ENCODE measurements at places on chromosomes 2 and 18.

DNA sequence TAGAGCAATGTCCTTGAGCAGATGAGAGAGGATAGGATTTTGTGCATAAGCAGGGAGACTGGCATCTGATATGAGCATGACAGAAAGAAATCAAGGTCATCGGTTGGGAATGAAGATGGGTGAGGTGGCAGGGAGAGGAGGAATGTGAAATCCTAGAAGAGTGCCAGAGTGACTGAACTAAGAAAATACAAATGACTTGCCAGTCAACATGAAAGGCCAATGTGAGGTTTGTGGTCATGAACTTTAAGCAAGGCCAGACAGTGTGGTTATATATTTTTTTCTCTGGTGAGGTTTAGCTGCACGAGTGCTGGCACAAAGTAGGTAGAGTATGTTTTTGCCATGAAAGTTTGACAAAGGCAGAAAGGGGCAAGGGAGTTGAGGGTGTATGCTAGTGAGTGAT, 21.2 kb downstream of the QPCT start:
- no peak for DNase-seq

GRCh38 chr2:176582990-176583481, 313.8 kb downstream of the MTX2 start:
- peak; percentile 91 for DNase-seq

DNA sequence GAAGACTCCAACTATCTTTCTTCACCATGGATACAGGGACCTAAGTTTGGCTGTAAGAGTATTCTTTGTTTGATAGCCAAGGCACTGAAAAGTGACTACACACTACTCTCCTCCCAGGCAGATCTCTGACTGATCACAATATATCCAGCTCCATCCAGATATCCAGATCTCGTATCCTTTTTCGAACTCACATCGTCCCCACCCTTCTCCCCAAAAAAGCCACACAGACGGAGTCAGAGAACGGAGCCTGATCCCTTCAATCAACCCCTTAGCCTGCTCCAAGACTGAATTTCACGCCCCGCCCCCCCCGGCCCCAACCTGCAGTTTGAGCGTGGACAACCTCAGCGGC, 533 bp downstream of the DHX57 start:
- DNase-seq, result no peak

- no peak for DNase-seq
Observed at GRCh38 chr2:9809448-9810088, 33.7 kb upstream of the TAF1B start.

DNA sequence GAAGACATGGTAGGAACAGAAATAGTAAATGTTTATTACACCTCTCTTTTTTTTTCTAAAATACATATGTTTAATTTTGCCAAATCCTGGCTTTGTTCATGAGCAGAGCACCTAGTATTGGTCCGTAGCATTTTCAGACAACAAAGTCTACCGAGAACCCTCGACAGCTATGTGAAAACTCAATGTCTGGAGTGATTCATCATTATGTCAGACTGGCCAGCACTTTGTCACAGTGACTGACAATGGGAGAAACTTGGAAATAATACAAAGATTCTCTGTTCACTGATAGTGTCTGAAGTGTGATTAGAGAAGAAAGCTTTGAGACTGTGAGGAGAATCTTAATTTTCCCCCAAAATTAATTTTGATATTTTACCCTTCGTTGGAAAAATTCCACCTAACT, 143.0 kb downstream of the HNMT start:
- no peak for DNase-seq

GRCh38 chr2:216970359-216970915, 110.6 kb upstream of the TNP1 start:
- no peak for DNase-seq

- DNase-seq, result no peak
Observed at GRCh38 chr18:75754433-75754832, 326.9 kb upstream of the SMIM21 start.

- no peak for DNase-seq
Observed at GRCh38 chr2:95272781-95273180, 1.5 kb upstream of the PROM2 start.

DNA sequence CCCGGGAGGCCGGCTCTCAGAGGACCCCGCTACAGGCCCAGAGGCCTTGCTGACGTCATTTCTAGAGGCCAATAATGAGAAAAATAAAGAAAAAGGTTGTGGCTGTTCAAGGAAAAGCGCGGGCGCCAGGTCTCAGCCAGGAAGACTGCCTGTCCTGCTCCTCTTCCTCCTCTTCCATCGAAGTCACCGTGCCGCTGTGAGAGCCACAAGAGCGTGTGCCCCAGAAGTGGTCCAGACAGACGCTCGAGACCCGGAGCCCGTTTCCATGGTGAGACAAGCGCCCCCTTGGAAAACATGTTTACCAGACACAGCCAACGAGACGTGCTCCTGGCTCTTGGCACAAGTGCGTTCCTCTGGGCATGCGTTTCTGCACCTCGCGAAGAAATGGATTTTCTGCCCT, 210.5 kb downstream of the HDAC4 start:
- DNase-seq, result no peak
